T-helper 2 cell (primary cell): ENCODE measurements at places on chromosomes 2 and 18.

DNA sequence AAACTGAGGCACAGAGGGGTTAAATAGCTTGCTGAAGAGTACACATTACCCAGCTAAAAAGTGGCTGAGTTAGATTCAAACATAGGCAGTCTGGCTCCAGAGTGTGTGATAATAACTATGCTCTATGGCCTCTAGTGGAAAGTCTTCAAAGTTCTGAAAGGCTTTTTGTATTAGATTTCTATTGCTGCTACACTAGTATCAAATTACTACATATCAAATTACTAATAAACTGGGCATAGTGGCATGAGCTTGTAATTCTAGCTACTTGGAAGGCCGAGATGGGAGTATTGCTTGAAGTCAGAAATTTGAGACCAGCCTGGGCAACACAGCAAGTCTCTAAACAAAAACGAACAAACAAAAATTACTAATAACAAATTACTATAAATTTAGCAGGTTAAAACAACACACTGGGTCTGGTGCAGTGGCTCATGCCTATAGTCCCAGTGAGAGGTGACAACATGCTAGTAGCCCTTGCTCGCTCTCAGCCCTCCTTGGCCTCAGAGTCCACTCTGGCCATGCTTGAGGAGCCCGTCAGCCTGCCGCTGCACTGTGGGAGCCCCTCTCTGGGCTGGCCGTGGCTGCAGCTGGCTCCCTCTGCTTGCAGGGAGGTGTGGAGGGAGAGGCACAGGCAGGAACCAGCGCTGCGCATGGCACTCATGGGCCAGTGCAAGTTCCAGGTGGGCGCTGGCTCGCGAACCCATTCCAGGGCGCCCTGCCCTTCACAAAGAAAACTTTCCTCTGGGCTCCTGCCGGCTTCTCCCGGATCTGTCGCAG lies 38.2 kb upstream of the TWSG1 start:
- DNase-seq: no peak

- DNase-seq: no peak
These were observed 43.1 kb upstream of the CWC22 start for GRCh38 chr2:180050246-180050645.

GRCh38 chr2:65866148-65866547 lies 433.7 kb upstream of the SPRED2 start:
- DNase-seq: no peak

DNA sequence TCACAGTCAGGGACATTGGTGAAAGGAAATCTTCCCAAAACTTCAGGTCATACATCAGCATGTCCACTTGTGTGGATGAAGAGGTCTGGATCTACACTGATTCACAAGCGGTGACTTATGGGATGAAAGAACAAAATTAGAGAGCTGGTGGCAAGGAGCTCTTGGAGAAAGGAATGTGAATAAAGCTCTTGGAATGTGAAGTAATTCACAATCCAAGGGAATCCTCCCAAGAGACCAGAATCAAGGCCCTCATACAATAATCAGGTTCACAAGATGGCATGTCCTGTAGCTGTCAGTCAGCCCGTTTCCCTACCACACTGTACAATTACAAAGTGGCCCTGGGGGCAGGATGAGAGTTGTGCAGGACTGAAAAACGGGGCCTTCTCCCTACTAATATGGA lies 96.2 kb downstream of the MRPS9 start:
- no peak for DNase-seq

GRCh38 chr18:77851802-77852201 lies 602.2 kb downstream of the GALR1 start:
- no peak for DNase-seq

DNA sequence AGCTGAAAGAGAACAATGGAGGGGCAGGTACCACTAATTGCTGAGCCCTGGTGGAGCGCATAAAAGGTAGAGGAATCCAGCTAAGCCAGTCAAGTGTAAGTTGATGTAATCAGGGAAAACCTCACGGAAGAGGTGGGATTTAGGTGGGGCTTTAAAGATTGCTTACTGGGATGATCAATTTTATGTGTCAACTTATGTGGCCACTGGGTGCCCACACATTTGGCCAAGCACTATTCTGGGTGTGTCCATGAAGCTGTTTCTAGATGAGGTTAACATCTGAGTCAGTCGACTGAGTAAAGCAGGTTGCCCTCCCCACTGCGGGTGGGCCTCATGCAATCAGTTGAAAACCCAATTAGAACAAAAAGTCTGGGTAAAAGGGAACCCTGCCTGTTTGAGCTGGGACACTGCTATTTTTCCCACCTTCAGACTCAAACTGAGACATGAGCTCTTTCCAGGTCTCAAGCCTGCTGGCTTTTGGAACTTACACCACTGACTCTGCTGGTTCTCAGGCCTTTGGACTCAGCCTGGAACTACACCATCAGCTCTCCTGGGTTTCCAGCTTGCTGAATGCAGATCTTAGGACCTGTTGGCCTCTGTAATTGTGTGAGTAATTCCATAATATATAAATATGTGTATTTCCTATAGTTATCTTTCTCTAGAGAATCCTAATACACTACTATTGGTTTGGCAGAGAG lies 67.3 kb downstream of the MYO5B start:
- no peak for DNase-seq

DNA sequence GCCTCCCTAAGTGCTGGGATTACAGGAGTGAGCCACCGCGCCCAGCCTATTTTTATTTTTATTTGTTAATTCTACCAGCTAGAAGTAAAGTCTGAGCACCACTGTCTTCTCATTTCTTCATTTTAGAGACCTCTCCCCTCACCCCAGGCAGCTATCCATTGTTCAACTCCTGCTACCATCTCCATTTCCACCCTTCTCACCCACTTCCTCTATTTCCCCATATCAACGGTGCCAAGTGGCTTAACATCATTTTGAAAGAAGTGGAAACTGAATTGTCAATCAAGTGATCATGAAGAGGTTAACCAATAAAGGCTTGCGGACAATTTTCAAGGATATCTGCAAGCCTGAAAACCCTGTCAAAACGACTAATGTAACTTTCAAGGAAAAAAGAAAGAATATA lies 323.1 kb downstream of the NBAS start:
- DNase-seq: no peak

GRCh38 chr18:31042084-31042405 lies 497 bp downstream of the DSC3 start:
- DNase-seq: no peak

GRCh38 chr18:44835703-44836102 lies 155.0 kb downstream of the SETBP1 start:
- DNase-seq: no peak

DNA sequence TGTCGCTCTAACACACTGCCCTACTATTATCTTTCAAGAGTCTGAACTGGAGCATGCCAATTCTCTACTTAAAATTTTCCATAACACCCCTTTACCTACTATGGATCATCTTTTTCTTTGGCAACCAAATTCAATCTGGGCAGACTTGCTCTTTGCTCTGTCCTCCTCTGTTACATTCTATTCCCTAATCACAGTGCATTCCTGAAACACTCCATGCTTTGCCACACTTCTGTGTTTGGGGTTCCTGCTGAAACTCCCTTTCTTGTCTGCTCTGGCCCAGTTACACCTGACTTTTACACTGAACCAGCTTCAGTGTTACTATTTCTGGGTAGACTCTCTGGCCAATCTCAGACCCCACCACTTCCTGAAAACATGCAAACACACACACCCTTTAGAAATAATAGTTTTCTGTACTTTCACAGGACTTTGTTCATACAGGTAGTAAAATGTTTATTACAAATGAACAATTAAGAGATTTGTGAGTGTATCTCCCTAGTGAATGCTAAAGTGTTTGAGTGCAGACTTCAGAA lies 119.9 kb upstream of the DCC start:
- DNase-seq: no peak

- DNase-seq: no peak
These were observed 130.9 kb downstream of the HDAC4 start for GRCh38 chr2:239269916-239270315.

DNA sequence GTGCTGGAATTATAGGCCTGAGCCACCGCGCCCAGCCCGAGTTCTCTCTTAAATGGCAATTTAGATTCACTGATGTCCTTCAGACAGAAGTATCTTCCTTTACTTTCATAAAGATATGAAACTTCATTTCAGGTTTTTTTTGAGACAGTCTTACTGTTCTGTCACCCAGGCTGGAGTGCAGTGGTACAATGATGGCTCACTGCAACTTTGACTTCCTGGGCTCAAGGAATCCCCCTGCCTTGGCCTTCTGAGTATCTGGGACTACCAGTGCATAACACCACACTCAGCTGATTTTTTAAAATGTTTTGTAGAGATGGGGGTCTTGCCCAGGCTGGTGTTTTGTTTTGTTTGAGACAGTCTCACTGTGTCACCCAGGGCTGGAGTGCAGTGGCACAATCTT lies 13.2 kb downstream of the ITGB1BP1 start:
- no peak for DNase-seq

- no peak for DNase-seq
These were observed 14.6 kb downstream of the KCNF1 start for GRCh38 chr2:10926191-10926820.

DNA sequence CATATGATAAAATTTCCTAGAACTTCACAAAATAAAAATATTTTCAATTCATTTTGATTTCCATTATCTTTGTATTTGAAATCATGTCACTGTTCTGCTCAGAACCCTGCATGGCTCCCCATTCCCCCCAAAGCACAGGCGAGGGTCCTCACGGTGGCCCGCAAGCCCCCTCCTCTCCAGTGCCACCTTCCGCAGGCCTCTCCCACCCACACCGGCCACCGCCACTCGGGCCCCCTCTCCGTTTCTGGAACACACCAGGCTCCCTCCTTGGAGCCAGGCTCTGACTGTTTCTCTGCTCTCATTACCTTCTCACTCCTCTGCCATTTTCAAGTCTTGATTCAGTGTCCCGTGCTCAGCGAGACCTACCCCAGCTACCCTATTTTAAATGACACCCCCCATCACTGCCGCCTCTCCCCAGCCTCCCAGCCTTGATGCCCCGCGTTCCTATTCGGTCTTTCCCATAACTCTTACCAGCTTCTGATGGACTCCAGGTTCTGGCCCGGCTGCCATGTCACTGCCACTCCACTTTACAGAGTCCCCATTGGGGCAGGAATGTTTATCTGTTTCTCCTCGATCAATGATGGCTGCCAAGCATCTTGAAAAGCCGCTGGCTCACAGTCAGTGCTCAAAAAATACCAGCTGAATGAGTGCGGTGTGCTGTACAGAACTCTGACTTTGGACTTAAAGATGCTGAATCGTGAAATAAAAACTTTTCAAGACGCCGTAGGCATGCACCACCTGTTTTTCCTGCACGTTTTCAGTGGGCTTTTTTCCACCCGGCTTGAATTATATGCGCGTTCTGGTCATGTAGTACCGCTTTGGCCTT lies 201.0 kb downstream of the GBX2 start:
- DNase-seq: no peak

- no peak for DNase-seq
These were observed 144.1 kb downstream of the ZFP36L2 start for GRCh38 chr2:43082111-43082894.

GRCh38 chr18:9094307-9095226 lies 7.9 kb upstream of the NDUFV2 start:
- DNase-seq: no peak

- no peak for DNase-seq
These were observed 6.5 kb downstream of the CRYGB start for GRCh38 chr2:208139447-208139846.

DNA sequence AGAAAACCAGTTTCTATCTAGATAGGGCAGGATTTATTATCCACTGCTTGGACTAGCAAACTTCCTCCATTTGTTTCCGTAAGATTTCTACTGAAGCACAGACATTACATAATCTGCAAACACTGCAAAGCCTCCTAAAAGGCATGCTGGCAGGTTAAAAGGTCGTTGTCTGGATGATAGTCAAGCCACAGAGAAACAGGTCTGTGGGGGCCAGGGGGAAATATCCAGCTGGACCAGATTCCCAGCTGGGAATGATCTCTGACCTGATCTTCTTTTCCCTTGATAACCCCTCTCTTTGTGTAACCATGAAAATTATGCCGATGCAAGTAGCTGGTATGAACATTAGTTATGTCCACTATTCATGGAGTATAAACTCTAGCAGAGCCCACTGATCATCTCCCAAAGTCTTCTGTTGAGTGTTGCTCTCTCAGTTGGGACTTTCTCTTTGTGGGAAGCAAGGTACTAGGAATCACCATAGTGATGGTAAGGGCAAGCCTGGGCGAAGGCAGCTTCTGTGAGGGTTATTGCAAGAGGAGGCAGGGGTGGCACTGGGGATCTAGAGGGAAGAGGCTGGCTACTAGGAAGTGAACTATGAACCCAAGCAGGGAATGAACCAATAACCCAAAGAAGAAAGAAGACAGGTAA lies 61.3 kb downstream of the GDF7 start:
- DNase-seq: no peak

GRCh38 chr2:14944562-14945346 lies 312.2 kb downstream of the LRATD1 start:
- no peak for DNase-seq

DNA sequence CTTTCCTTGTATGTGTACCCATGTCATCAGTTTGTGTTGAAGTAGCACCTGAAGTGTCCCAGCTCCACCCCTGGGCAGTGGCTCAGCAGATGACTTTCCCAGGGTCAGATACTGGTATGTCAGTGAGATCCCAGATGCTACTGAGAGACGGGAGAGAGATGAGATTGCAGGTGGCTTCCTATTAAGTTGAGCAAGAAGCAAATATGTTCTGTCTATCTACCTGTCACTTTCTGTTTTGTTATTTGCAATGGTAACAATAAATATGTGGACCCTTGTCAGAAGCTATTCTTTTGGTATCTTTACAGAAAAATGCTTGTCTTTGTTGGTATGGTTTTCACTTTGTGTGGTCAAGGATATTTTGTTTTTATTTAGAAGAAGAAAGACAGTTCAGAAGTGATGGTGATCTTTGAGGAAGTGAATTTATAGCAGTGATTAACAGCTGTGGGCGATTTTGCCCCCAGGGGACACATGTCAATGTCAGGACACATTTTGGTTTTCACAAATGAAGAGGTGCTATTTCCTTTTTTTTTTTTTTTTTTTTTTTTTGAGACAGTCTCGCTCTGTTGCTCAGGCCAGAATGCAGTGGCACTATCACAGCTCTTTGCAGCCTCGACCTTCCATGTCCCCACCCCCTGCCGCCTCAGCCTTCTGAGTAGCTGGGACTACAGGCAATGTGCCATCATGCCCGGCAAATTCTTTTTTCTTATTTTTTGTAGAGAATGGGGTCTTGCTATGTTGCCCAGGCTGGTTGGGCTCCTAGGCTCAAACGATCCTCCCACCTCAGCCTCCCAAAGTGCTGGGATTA lies 21.4 kb downstream of the MGAT5 start:
- DNase-seq: no peak

DNA sequence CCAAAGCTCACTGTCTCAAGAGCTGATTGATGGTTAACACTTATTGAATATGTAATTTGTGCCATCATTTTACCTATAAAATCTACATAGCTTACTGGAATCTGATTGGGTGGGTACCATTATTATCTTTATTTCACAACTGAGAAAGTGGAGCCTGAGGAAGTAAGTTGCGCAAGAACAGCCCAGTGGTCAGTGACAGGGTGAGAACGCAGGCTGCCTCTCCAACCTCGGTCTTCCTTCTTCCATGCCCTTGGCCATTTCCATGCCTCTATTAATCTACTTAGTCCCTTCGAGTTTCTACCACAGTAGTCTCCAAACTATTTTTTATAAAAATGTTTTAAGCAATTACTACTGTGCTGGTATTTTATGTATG lies 390.9 kb upstream of the VWC2L start:
- DNase-seq: no peak

- no peak for DNase-seq
These were observed 721.4 kb upstream of the CNTNAP5 start for GRCh38 chr2:123303731-123304130.
